Substantia nigra (tissue), 51 donors: ENCODE measurements at places on chromosomes 5 and 9.

- no peak for DNase-seq
Observed at GRCh38 chr5:127580731-127581130, 63.3 kb downstream of the PRRC1 start.

- DNase-seq: no peak
Observed at GRCh38 chr5:69300537-69301203, 31.9 kb downstream of the CCDC125 start.

- no peak for DNase-seq
Observed at GRCh38 chr9:92289708-92290390, 3.6 kb downstream of the IARS1 start.

GRCh38 chr5:73729329-73729728 lies 103.3 kb downstream of the ARHGEF28 start:
- DNase-seq: no peak

- no peak for DNase-seq
Observed at GRCh38 chr9:18268381-18268780, 205.6 kb upstream of the ADAMTSL1 start.

DNA sequence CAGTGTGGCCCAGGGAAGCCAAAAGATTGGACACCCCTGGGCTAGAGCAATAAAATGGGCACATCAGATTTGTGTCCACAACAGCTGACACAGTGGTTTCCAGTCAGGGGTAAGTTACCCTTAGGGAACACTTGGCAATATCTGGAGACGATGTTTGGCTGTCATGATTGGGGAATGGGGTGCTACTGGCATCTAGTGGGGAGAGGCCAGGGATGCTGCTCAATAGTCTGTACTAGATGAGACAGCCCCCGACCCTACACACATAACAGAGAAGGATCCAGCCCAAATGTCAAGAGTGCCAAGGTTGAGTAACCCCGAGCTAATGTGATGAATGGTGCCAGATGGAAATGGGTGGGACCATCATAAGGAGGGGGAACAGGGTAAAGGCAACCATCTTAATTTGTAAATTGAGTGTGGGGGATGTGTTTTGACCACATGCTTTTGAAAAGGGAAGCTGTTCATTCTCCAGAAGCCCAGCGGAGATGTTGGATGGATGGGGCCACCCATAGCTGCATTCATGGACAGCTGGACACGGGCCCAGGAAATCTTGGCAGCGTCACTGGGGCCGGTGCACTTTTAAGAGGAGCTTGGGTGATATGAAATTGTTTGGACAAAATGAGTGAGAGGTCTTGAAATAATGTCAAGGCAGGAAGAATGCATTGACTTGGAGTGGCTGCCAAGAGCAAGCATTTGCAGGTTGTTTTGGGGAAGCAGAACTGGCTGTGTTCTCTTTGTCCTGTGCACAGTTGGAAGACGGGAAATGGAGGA lies 33.4 kb downstream of the SYK start:
- DNase-seq: no peak

- no peak for DNase-seq
Observed at GRCh38 chr9:127012250-127012649, 97.7 kb downstream of the RALGPS1 start.

- no peak for DNase-seq
Observed at GRCh38 chr9:29976981-29977380, 2403.7 kb upstream of the C9orf72 start.

- no peak for DNase-seq
Observed at GRCh38 chr5:90793183-90793582, 234.6 kb downstream of the ADGRV1 start.

DNA sequence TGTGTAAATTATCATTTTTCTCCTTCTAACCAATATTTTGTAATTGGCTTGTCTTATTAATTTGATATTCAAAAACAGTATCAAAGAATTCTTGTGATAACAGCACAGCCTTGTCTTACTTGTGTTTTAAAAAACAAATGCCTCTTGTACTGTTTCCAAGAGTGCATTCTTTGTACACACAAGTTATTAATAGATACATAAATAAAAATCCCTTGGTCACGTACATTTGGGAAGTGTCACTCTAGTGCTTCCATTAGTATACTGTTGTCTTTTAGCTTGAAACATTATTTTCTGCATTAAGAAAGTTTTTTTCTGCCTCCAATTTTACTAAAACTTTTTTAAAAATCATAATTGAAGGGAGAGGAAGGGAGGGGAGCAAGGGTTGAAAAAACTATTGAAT lies 133.2 kb downstream of the PIP5K1B start:
- no peak for DNase-seq

DNA sequence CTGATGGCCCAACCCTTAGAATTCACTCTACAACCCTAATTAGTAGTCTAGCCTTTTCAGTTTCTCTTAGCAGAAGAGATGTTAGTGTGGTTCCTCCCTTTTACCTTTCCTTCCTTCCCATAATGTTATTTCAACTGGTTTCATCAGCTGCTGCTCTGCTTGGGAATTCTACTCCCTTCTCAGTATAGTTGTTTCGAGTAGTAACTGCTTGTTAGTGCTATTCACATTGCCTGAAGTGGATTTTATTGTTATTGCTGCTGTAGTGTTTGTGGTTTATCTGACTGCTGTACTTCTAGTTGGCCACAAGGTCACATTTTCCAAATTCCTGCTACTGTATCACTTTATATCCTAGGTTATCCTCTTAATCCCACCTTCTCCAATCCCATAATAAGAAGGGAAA lies 29.7 kb downstream of the SMIM15 start:
- DNase-seq: no peak

GRCh38 chr9:25658571-25658970 lies 19.7 kb downstream of the TUSC1 start:
- DNase-seq: no peak

DNA sequence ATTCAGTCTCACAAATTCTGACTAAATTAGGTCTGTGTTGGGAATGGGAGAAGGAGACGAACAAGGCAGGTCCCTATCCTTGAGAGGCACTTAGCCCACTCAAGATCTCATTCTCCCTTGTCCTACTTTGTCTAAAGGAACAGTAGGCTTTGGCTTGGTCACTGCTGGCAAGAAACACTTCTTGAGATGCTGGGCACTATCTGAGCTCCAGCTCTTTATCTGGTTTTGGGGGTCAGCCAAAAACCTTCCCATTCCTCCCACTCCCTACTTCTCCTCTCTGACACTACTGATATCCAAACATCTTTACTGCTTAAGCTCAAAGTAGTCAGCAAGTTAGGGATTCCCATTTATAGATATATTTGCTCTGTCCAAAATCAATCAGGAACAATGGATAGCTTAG lies 155.2 kb downstream of the MAPKAP1 start:
- no peak for DNase-seq

DNA sequence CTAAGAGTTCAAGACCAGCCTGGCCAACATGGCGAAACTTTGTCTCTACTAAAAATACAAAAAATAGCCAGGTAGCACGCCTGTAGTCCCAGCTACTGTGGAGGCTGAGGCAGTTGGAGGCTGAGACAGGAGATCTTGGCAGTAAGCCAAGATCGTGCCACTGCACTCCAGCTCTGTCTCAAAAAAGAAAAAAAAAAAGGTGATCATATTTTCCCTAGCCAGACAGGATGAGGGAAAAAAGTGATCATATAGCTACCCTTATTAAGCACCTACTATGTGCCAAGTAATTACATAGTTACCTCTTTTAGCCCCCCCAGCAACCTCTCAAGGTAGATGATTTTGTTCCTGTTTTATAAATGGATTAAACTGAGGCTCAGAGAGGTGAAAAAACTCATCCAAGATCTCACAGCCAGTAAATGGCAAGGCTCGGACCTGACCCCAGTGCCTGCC lies 18.1 kb upstream of the RPL26L1 start:
- DNase-seq: no peak

- DNase-seq: no peak
Observed at GRCh38 chr5:6717687-6718086, 4.5 kb downstream of the TENT4A start.

GRCh38 chr9:111843971-111844370 lies 49.2 kb upstream of the SHOC1 start:
- DNase-seq: no peak

GRCh38 chr5:75009556-75010345 lies 42.6 kb downstream of the GCNT4 start:
- no peak for DNase-seq

DNA sequence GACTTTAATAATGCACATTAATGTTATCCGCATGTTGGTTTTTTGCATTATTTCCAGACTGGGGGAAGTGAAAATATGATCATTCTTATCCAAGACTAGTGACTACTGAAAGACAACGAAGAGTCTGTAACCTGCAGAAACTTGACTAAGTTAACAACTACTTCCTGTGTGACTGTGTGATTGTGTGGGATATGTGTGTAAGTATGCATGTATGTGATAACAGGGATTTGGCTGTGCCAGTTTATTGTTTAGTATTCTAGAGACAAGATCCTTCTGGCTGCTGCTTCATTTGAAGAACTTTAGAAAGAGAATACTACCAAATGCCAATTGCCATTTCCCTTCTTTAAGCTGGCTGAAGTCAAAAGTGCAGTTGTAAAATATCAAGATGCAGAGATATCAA lies 375.7 kb upstream of the PRR16 start:
- no peak for DNase-seq

DNA sequence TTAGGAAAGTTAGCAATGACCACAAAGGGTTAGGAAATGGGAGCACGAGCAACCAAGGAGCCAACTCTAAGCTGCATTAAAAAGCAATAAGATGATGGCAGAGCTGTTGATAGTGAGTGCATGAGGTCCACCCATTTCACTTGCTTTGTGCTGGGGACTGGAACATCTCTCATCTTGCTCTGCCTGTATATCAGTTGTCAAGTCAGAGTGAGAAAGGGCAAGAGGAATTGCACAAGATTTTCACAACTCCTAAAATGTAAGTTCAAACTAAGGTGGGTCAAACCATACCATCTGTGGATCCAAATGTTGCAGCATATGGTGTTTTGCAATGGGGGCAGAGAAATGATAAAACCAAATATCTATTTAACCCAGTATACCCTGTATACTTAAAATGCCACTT lies 2.8 kb upstream of the ESM1 start:
- no peak for DNase-seq

DNA sequence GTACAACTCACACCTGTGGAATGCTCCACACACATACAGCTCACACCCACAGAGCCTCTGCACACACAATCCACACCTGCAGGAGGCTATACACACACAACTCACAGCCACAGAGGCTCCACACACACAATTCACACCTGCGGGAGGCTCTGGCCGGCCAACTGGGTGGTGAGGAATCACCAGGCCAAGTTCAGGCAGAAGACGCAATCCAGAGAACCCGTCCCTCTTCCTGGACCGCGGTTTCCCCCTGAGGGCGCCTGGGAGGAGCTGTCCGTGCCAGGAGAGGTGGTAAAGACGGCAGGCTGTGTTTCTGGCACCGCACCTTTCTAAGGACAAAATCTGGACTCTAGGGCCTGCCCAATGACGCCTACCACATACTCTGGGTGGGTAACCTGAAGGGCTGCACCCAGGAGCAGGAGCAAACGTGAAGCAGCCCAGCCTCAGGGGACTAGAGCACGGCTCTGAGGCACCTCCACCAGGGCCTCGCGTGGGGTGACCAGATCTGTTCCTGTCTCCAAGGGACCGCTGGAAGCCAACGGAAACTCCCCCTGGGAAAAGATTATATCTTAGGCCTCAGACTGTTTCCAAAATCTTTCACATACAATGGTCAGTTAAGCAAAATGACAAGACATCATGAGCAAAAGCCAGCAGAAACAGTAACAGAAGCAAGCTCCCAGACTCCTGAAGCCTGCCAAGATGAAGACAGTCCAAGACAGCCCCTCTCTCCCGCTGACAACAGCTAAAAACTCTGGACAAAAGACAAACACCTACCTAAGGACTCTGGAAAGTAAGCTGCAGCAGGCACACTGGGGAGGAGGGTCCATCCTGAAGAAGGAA lies 16.9 kb downstream of the CAMSAP1 start:
- no peak for DNase-seq
